ENCODE measurements at places on chromosomes 12 and 14. TPM values are rescaled to one million over a fixed set of nuclear protein-coding genes. Genes with fewer than 3 reads are reported as not detected.

Gene INSM2
- not detected for total RNA-seq

- DNase-seq: peak; percentile 21
These were observed 40.3 kb upstream of the RCOR1 start for GRCh38 chr14:102551995-102552705.

DNA sequence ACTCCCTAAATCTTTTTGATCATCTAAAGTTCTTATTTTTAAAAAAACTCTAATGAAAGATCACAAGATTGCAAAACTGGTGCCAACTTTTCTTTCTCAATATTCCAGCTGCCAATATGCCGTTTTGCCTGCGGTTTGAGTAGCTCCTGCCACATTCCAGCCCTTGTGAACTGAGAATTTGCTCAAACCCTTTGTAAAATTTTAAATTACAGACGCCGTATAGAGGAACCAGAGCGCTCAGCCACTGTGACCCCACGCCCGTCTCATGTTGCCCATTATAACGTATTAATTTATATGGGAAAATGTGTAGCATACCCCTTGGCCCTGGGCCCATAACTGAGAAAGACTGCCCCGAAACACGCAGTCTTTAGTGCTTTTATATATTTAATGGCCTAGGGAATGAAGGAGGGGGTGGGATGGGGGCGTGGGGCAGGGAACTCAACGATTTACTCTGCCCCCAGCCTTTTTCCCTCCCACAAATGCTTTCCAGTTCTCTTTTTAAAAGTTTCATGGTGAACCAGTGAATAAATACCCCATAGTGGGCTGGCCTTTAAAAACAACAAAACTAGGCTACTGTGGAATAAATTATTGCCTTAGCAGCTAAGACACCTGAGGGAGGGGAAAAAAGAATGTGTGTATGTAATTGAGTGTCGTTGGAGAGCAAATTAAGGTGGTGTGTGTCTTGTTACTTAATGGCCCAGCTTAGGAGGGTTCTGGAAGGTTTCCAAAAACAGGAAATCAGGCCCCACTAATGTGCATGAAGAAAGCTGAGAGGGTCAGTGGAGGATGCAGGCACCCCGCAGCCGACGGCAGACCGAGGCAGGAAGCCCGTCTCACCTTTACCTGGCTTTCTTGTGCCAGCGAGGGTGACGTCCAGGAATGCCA lies 45.7 kb upstream of the RFLNA start:
- DNase-seq: no peak

- DNase-seq: no peak
These were observed 17.1 kb downstream of the SYT1 start for GRCh38 chr12:78881685-78882084.

Gene RALGAPA1
- total RNA-seq: 34.5 TPM

Gene FGD4
- 2.3 TPM for total RNA-seq

DNA sequence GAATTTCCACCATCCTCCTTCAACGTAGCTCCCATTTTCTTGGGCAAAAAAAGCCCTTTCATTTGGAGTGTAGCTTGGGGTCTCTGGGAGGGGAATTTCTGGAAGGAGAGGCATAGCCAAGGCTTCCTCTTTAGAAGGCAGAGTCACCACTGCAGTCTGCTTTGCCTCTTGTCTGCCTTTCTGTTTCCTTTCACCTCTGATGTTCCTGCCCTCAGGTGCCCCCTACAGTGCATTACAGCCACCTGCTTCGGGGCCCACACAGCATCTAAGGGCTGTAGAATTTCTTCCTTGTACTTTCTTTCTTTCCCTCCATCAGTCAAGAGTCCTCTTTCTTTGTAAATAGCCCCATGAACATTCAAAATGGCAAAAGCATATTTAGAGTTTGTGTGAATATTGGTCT lies 1313.9 kb downstream of the TMEM121 start:
- no peak for DNase-seq

GRCh38 chr12:114213055-114213581 lies 192.8 kb downstream of the TBX5 start:
- DNase-seq: no peak

- no peak for DNase-seq
These were observed 43.0 kb downstream of the DIP2B start for GRCh38 chr12:50547742-50548141.

Gene ERP27
- total RNA-seq: not detected

Gene MYF5
- total RNA-seq: not detected

- no peak for DNase-seq
These were observed 459.5 kb upstream of the PDE3A start for GRCh38 chr12:19908830-19909229.

DNA sequence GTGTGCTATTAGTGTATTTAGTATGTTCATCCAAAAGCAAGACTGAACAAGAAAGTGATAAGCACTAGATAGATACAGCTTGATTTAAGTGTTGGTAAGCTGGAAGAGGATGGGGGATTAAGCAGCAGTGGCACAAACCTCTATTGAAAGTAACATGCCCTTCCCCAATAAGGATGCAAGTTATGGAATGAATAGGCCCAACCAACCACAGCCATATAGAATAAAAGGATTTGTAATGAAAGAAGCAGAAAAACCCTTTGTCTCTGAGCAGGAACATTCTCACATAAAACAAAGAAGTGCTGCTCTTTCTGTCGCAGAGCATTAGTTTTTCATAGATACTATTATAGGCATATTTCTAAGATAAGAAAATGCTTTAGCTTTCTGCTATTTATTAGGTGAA lies 310.7 kb downstream of the IPO8 start:
- DNase-seq: no peak

Gene ALDH6A1
- total RNA-seq: 38.6 TPM

DNA sequence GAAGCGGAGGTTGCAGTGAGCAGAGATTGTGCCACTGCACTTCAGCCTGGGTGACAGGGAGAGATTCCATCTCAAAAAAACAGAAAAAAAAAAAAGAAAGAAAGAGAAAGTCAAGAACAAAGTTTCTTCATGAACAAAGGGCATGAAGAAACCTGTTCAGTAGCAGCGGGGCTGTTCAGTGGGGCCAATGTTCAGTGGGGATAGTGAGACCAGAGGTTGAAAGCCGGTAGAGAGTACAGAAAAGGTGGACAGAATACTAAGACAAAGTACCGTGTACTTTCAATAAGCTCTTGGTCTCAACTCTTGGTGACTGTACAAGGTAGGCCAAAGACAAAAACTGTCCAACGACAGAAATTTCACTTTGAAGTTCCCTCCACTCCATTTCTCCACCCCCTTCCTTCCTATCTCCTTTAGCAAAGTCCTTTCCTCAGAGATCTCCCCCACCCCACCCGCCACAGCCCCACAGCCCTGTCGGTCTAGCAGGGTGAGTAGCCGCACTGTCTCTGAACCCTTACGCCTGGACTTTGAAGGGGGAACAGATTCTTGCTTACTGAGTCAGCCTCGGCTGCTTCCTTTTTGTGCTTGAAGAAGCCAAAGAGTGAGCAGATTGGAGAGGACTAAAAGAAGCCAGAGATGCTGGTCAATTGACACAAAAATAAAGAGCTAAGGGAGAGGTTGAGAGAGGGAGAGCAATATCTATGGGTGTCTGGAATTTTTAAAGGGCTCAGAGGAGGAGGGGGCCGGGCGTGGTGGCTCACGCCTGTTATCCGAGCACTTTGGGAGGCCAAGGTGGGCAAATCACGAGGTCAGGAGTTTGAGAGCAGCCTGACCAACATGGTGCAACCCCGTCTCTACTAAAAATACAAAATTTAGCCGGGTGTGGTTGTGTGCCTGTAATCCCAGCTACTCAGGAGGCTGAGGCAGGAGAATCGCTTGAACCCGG lies 44.2 kb upstream of the FOS start:
- DNase-seq: peak; percentile 96

Gene NFATC4
- 59.9 TPM for total RNA-seq

Gene ALX1
- total RNA-seq: not detected

DNA sequence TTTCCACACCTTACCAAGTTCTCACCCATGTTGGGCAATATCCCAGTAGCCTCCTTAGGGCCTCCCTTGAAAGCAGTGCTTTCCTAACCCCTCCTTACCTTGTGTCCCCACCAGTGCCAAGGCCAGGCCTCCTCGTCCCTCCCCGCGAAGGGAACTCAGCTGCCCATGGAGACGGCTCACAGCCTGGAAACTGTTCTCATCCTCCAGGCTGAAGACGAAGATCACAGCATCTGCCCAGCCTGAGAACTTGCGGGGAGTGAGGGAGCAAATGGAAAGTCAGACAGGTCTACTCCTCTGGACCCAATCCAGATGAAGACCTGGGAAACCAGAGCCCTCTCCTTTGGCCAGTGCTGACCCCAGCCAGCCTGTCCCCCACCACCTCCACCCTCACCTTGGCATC lies 4.6 kb downstream of the AGAP2 start:
- DNase-seq: no peak

Gene CD163L1
- not detected for total RNA-seq

Gene C12orf54
- total RNA-seq: not detected

- no peak for DNase-seq
These were observed 25.9 kb downstream of the MMP17 start for GRCh38 chr12:131853832-131854797.

- peak; percentile 80 for DNase-seq
These were observed 86.8 kb downstream of the PDE3A start for GRCh38 chr12:20455001-20455706.

DNA sequence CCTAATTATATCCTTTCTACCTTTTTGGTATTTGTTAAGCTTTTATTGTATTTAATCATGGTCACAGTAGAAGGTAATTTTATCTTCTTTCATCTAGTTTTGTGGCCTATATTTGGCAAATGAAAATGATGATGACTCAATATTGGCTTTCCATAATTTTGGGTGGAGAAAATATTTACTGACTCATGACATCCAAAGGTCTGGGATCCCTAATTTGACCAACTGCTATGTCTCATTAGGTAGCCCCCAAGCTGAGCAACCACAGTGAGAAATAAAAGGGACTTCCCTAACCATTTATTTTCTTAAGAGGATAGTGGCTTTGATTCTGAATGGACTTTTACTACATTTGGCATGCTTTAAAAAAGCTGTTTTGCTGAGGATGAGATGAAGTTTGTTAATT lies 289.5 kb downstream of the RMST start:
- DNase-seq: peak; percentile 34

Data from fibroblast of lung (primary cell).